ENCODE measurements at places on chromosomes 3 and 15.

DNA sequence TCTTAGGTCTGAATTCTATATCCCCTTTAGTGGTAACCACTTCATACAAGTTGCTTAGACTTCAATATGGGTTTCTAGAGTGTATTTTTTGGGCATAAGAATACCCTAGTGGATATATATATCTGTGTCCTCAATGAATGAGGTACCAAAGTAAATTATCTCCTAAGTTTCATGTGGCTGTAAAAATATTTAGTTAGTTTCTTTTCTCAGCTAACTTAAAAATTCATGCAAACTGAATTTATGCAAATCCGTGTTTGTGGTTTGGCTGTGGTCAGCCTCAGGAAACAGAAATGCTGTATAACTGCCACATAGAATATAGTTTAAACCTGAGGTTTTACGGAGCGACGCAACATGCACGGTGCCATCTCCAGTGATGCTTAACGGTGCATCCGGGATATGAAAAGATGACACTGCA is 80.3 kb downstream of the PEX5L start:
- DNase-seq = no peak

GRCh38 chr3:9909221-9910013 is 6.8 kb downstream of the IL17RE start:
- no peak for DNase-seq

GRCh38 chr15:100900136-100900794 is 18.9 kb upstream of the LRRK1 start:
- DNase-seq = no peak

DNA sequence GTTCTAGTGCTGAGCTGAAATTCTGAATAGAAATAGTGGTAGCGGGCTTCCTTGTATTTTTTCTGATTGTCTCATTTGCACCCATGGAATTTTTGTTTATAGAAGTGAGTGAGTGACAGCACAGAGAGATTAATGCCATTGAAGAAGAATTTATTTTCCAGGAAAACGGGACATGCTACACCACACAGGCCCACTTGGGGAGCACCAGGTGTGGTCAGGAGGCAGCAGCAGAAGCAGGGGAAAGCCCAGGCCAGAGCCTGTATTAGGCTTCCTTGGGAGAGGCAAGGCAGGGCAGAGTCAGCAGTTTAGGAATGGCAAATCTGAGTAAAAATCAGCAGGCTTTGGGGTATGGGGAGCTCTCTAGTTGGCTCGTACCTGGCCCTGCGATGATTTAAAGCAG is 88.4 kb upstream of the ATP11B start:
- no peak for DNase-seq

DNA sequence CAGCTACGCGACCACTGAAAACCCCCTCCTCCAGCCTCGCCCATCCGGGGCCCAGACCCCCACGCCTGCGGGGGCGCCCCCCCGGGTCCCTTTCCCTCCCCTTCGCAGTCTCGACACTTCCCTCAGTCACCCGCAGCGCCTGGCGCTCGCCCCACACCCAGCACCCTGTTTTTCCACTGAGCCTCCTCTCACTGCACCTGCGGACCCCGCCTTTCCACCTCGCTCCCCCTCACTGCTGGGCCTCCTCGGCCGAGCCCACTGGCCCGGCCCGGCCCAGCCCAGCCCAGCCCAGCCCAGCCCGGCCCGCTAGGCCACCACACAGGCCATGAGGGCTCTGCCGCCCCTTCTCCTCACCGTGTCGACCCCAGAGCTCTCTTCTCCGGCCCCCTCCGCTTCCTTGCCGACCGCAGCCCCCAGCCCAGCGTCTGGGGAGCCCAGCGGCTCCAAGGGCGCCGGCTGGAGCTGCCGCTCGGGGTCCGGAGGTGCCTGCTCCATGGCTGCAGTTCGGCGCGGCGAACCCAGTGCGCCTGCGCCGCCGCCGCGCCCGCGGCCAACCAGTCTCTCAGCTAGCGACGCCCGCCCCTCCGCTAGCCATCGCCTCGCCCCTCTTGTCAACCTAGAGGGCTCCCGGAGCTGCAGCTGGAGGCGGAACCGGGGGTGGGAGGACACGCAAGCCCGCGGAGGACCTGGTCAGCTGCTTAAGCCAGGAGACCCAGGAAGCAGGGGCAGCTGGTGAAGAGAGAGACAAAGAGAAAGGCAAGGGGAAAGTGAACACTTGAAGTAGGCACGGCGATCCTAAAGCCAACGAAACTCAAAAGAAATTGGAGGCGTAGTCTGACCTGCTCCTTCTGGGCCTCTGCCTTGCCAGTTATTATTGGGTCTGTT is at the start of gene SNX4:
Gene SNX4 (minus strand): TSS at position 525 of the 885 bp plus-strand sequence. CDS start 30 bp downstream, at position 495.
- peak; percentile 88 for DNase-seq

DNA sequence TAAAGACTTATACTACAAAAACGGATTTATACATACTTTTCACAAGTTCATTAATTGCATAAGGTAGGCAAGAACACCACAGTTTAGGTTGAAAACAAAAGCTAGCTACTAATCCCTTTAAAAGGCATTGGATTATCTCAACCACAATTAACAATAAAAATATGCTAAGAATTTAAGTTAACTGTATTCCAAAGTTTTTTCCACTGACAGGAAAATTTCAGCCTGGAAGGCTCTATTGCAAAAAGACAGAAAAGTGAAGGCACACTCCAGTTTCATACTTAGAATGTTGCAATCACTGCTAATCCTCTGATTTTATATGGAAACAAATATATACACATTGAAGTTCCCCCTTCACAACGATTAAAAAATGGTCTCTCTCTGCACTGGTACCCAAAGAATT is 71.5 kb downstream of the TJP1 start:
- DNase-seq = no peak

DNA sequence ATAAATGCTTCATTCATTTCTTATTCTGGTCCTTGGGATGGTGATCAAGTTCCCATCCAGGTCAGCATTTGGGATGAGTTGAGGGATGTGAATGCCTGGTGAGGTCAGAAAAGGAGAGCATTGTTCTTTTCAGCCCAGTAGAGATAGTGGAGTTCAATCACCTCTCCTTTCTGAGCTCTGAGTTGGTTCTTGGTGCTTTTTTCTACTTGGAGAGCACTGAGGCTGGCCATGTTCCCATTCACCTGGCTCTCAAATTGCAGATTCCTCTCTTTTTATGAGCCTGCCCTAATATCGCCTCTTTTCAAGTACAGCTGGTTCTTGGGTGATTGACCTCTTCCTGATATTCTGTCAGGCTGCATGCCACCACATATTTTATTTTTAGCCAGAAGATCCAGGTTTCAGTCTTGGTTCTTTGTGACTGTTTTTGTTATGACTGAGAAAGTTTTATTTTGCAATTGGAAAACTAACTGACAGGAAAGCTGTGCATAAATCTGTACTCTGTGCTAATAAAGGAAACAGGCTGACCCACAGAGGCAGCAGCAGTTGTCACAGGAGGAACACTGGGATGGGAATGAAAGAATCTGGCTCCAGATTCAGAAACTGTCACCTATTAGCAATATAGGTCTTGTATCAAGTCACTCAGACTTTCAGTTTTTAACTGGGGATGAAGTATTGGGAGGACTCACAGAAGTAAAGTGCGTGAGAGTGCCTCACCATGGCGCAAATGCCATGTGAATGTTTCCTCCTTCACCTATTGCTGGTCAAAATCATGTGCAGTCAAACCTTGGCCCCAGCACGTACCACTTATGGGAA is 10.7 kb downstream of the AQP9 start:
- DNase-seq = no peak

Measured in KG1 (cell line).